Hippocampal formation (tissue), 2 donors: ENCODE measurements at places on chromosomes 11 and 22.

DNA sequence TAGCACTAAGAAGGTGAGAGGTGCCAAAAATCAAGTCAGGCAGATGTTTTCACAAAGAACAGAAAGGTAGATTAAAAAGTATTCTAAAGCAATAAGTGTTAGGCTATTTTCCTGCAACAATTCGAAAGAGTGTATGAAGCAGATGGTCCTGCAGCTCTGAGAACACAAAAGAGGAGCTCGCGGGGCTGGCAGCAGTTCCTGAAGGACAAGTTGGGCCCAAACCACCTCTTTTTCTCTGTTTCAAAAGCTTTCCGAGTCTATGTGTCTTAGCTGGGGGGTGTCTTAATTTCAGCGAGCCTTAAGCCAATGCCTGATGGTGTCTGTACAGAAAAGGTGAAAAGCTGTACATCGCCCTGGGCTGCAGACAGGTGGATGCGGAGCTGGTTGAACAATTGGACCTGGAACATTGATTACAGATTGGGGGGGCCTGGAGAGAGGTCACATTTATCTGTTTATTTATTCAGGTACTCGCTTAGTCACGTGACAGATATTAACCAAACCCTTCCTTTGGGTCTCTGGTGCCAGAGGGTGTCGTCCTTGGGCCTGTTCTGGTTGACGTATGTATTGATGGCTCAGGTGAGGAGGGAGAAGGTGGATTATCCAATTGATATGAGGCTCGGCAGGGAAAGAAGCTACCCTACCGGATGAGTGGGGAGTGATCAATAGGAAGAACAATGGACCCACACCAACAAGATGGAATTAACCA, 24.7 kb downstream of the GRIK4 start:
- DNase-seq, result no peak

GRCh38 chr11:15636521-15637089, 521.9 kb downstream of the INSC start:
- no peak for DNase-seq

GRCh38 chr11:75768112-75768908, at the start of gene DGAT2:
TSS of gene DGAT2 (plus strand) at chr11:75768778. CDS start at chr11:75768992, 214 bp downstream.
- peak; percentile 47 for DNase-seq

DNA sequence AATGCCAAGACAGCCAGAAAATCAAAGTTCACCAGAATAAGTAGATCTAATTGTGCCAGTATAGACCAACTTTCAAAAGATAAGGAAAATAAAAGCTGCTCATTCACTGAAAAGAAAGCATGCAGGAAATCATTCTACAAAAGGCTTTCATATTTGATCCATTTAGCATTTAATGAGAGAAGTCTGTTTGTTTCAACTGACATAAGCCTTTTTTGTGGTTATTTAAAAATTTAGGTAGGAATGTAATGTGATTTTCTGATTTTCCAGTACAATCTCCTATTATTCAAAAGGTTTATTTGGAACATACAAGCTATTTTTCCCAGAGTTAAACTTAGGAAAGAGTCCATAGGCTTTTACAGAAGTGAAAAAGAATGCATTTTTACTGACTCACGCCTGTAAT, 92.7 kb downstream of the SBF2 start:
- no peak for DNase-seq

DNA sequence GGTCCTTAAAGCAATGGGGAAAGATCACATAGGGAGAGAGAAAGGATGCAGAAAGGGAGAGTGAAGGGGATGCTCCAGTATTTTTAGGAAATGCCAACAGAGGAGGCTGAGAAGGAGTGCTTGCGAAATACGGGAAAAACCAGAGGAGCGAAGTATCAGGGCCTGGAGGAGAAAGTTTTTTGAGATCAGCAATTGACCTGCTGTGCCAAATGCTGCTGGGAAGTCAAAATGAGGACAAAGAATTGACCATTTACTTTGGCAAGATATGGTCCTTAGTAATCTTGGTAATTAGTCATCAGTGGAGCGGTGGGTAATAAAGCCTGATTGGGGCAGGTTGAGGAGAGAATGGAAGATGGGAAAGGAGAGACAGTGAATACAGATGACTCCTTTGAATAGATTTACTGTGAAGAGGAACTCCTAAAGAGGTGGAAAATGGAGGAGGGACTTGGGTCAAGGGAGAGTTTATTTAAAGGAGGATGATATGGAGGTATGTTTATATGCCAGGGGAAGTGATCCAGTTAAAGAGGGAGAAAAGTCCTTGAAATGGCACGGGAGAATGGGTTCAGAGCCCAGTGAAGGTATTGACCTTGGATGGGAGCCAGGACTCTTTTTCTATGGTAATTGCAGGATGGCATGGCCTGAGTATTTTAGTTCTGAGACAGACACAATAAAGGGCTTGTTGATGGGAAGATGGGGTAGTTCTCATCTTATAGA, 111.5 kb downstream of the PKNOX2 start:
- no peak for DNase-seq

- DNase-seq, result no peak
Observed at GRCh38 chr11:21933095-21933494, 259.8 kb upstream of the ANO5 start.

- DNase-seq, result peak; percentile 73
Observed at GRCh38 chr11:93895106-93895862, 44.9 kb upstream of the VSTM5 start.

DNA sequence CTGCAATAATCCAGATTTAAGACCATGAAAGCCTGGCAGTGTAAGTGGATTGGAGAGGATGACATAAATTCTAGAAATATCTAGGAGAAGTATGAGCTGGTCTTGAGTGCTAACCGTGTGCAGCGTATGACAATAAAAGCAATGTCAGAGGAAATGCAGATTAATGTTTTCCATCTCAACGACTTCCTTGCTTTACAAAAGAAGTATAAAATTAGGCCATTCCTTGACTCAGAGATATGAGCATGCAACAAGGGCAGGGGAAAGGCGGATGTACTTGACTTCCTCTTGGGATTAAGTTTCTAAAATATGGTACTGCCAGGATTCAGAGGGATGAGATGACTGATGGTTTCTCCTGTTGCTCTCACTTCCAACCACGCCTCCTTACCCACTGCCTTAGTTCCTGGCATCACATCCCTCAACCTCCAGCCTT, 32.3 kb downstream of the ADAMTS15 start:
- DNase-seq, result no peak

DNA sequence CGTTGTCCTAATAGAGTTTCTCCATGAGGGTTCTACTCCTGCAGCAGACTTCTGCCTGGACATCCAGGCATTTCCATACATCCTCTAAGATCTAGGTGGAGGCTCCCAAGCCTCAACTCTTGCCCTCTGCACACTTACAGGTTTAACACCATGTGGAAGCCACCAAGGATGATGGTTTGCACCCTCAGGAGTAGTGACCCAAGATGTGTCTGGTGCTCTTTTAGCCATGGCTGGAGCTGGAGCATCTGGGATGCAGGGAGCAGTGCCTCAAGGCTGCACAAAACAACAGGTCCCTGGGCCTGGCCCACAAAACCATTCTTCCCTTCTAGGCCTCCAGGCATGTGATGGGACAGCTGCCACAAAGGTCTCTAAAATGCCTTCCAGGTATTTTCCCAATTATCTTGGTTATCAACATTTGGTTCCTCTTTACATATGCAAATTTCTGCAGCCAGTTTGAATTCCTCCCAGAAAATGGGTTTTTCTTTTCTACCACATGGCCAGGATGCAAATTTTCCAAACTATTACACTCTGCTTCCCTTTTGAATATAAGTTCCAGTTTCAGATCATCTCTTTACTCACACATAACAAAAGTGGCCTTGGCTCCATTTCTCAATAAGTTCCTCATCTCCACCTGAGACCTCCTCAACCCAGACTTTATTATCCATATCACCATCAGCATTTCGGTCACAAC, 69.5 kb upstream of the GNAZ start:
- no peak for DNase-seq

GRCh38 chr11:74462631-74463030, 4.7 kb downstream of the KCNE3 start:
- peak; percentile 14 for DNase-seq

DNA sequence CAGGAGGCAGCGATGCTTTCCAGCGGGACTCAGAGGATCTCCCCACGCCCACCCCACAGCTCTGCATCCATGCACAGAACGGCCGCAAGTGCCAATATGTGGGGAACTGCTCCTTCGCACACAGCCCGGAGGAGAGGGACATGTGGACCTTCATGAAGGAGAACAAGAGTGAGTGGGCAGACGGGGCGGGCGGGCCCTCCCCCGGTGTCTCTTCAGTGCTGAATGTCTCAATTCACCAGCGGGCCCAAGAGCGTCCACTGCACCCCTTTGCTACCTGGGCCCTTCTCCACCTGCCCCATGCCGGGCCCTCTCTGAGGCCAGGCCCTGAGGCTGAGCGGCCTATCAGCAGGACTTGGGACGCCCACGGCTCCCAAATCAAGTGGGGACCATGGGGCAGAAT, 25.8 kb upstream of the TEF start:
- no peak for DNase-seq

GRCh38 chr11:119976805-119977560, 160.9 kb downstream of the TRIM29 start:
- DNase-seq, result peak; percentile 40

GRCh38 chr11:123216249-123216648, 21.2 kb upstream of the CLMP start:
- no peak for DNase-seq

GRCh38 chr11:55658031-55658573, 3.9 kb upstream of the OR4C6 start:
- no peak for DNase-seq

- DNase-seq, result peak; percentile 11
Observed at GRCh38 chr11:111833524-111833923, 37.9 kb downstream of the ALG9 start.

- no peak for DNase-seq
Observed at GRCh38 chr11:110141812-110142211, 48.6 kb downstream of the ZC3H12C start.

DNA sequence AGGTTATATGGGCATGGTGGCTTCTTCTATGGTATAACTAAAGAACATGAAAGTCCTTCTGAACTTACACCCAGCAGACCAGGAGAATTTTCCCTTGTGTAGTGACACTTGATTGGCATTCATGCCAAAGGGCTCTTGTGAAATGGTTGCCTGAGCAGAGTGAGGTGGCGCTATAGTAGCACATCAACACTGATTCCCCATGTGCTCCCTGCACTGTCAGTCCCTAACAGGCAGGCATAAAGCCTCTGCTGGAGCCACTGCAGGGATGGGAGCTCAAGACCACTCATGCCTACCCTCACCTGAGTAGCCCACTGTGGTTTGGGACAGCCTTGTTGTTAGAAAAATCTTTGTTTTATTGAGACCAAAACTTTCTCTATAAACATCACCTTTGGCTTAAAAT, 92.6 kb upstream of the LIN7C start:
- no peak for DNase-seq

DNA sequence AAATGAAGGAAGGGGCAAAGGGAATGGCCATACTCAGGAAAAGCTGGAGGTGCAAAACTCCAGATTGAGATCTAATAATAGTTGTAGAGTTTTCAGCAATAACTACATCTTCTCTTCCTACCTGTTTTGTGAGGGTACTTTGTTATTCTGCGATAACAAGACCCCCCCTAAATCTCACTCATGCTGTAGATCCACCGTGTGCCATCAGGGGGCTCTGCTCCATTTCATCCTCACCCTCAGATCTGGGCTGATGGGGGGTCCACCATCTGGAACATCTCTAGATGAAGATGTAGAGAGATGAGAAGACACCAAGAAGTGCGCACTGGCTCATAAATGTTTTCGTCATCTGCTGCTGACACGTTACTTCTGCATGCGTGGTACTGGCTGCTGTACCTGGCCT, 135.9 kb upstream of the KIRREL3 start:
- no peak for DNase-seq

DNA sequence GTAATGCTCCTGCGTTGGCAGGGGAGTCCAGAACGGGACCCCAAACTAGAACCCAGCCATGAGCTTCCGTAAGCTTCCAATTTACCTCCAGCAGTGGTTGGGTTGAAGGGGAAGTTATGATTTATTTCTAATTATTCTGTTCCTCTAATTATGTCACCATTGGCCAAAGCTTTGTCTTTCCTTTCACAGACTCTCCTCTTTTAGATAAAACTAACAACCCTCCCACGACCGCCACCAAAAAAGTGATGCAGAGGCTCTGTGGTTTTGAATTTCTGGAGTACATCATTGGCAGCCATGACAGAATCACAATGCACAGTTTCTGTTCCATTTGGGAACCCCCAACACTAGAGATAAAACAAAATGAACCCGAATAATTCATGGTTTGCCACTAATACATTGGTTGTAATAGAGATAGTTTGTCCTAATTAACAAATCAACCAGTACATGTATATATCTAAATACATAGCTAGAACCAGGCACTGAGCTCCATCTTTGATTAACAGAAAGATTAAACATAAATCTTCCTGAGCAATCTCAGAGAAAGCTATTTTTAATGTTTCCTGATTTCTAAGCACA, 64.3 kb downstream of the ETS1 start:
- DNase-seq, result no peak

- DNase-seq, result no peak
Observed at GRCh38 chr11:126122863-126123262, 60.2 kb upstream of the CDON start.

DNA sequence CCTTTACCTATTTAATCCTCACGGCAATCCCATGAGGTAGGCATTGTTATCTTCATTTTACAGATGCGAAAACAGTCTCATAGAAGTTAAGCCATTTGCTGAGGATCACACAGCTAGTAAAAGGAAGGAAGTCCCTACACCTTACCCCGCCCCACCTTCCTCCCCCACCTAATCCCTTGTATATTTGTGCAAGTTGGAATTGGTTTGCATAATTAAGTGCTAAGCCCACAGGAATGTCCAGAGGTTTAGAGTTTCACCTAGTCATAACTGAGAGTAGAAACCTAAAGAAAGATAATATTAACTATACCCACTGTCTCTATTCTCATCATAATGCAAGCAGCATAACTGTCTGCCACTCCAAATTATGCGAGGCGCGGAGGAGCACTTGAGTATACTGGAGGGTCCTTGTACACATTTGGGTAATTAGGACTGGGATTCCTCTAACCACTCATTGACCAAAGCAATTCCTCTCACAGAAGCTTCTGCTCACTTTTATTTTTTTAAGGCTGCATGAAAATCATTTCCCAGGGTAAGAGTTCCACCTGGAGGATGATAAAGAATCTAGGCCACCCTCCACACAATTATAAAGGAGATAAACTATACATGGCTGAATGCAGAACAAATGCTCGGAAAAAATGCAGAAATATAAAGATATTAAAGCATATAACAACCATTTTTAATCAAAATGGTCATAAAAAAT, 199.9 kb downstream of the FAM181B start:
- no peak for DNase-seq

DNA sequence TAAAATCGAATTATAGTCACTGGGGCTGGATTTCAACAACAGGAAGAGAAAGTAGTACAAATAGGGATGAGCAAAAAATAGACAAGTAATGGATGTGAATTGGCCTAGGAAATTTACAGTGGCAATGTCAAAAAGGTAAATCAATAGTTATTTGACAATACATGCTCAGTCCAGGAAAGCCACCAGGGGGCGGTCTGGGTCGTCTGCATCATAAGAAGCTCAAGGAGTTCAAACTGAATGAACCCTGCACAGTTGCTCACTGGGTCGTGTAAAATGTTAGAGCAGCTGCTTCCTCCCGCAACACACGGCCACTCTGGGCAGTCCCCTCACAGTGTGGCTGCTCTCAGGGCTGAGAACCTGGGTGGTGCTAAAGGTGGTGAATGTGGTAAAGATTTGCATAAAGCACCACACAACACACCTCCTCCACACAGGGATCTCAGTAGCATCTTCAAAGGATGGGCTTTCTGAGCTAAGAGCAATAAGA, 85.9 kb downstream of the ZNF280B start:
- peak; percentile 37 for DNase-seq

- DNase-seq, result no peak
Observed at GRCh38 chr22:30283342-30283741, 6.0 kb downstream of the CASTOR1 start.

- no peak for DNase-seq
Observed at GRCh38 chr11:121802542-121802941, 313.5 kb downstream of the BLID start.
